CD4-positive, alpha-beta T cell treated with Interleukin-15 for 1 hour (primary cell): ENCODE measurements at places on chromosomes 3 and 15.

GRCh38 chr15:101314336-101315125 is 19.5 kb upstream of the SNRPA1 start:
- no peak for DNase-seq

- DNase-seq: no peak
Measured at GRCh38 chr15:73968461-73968860, 23.6 kb downstream of the STOML1 start.

DNA sequence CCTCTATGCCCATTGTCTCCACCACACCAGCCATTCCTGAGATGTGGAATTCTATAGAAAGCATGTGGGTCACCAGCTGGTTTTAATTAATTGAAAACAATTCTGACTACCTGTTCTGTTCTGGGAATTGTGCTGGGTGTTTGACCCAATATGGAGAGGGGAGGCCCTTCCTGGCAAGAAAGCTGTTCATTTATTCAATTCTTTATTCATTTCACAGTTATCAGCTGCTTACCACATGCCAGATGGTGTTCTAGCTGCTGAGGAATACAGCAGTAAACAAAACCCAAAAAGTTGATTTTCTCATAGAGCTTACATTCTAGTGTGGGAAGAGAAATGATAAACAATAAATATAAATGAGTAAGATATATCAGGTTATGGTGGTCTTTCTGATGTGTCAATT is 296.1 kb upstream of the RASGRP1 start:
- no peak for DNase-seq

GRCh38 chr3:157830556-157831236 is 275.5 kb downstream of the SHOX2 start:
- no peak for DNase-seq
